ENCODE measurements at places on chromosomes 1 and 21.

DNA sequence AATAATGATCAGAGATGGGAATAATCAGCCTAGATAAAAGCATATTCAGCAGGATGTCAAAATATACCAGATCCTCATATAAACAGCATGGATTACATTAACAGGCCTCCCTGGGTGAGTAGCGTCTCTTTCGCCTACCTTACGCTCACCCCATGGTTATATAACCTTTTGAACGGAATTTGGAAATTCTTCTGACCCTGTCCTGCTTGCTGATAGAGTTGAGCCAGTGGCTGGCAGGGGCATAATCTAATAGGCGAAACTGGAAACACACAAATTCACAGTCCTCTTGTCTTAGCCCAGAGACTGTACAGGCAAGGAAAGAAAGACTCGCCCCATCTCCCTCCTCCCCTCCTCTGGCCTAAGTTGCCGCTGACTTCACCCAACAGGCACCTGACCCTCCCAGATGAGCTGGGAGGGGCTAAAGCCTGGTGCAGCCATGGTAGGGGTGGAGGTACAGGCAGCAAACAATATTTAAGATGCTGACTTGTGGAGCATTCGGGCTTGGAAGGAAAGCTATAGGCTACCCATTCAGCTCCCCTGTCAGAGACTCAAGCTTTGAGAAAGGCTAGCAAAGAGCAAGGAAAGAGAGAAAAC lies at the start of gene ANGPTL7:
ANGPTL7 (plus strand) TSS at position 498 of the 594 bp plus-strand sequence. CDS start 225 bp downstream, outside the sequence.
- DNase-seq, result no peak

DNA sequence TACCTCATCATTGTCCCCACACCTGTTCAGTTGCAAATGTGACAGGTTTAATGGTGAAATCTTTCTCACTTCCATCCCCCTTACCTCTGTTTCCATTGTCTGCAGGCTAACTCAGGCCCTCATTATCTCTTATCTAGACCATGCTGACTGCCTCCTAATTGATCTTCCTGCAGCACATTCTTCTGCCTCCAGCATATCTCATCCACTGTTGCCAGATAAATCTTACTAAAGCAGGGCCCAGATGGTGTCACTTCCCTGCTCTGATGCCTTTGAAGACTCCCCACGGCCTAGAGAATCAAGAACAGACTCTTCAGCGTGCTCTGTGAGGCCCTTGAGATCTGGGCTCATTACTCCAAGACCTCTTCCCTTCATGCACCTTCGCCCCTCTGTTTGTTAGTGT lies 230.1 kb downstream of the DUSP10 start:
- DNase-seq, result no peak

GRCh38 chr21:22211943-22212342 lies 1213.7 kb downstream of the NCAM2 start:
- no peak for DNase-seq

DNA sequence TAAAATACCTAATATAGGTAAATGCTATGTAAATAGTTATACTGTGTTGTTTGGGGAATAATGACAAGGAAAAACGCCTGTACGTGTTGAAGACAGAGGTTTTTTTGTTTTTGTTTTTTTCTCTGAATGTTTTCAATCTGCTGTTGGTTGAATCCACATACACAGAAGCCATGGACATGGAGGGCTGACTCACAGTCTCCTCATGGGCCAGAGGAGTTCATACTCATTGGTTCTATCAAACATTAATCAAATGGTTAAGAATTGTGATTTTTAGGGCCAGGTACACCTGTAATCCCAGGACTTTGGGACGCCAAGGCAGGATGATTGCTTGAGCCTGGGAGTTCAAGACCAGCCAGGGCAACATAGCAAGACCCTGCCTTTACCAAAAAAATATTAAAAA lies 20.5 kb downstream of the MIER1 start:
- DNase-seq, result no peak

DNA sequence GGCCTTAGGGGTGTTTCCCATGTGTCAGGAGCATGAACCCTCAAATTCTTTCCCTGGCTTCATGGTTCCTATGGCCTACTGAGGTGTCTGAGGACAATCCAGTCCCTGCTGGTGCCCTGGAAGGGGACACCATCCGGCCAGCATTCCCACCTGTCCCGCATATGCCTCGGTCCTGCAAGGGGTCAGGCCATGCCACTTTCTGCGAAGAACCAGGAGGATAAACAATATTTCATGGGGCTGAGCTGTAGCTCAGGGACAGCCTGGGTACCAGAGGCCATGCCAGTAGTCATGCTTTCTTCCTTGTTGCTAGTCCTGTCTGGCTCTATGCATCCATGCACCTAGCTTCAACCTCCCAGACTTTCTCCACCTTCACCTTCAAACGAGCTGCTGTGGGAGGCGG lies 123.6 kb downstream of the MRPS6 start:
- no peak for DNase-seq

GRCh38 chr1:164641353-164641730 lies 82.4 kb downstream of the PBX1 start:
- DNase-seq, result no peak

GRCh38 chr1:55860798-55861519 lies 645.8 kb upstream of the USP24 start:
- no peak for DNase-seq

DNA sequence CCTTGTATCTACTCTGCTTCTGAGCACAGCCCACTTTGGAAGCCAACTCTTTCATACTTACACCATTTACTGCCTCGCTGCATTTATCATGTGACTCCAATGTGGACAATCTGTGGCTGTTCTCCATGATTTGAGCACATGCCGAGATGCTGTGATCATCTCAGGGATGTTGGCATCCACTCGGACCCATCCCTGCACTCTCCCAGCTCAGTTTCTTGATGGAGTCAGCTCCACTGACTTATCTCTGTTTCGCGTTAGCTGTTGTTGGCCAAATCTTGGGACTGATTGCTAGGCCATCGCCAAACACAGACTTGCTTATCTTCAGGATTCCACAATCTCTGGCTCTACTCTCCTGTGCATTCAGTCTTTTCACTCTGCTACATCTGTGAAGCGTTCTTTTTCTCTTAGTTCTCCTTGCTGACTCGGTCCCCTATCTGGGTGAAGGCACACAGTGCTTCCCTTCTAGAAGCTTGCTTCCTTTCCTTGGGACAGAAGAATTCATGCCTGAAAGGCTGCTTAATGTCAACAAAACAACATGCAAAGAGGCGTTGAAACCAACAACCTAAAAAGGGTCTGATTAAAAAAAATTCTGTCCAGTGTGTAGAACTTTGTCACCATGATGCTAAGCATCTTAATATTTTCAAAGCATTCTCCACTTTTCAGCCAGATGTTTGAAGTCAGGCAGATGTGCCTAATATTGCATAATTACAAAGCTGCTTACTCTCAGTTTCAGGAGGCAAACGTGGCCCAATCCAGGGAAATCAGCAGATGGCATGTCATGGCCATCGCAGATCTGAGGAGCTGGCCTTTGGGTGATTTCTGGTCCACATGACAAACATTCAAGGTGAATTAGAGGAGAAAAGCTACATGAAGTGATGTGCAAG lies 120.7 kb downstream of the NGF start:
- no peak for DNase-seq

DNA sequence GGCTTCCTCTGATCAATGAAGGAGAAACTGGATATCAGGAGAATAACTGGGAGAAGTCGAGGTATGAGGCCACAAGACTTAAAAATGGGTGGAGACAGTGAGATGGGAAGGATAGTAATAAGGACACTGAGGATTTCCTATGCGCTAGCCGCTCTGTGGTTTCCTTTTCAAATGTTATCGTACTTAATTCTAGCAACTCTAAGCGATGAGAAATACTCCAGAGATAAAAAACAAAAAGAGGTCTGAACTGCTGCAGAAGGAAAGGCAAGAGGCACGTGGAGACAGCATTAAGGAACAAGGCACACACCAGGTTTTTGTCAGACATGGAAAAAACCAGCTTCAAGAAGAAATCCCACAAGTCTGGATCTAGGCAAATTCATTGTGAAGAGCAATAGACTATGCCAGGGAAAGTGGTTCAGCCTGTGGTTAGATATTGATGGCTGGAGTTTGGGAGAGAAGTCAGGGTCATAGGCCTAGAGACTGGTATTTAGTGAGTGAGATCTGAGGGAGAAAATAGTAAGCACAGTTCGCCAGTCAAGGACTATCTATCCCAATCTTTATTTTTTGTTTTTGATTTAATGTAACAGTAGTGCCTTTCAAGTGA lies 5.3 kb downstream of the CLCA2 start:
- DNase-seq, result no peak

- no peak for DNase-seq
These were observed 61.3 kb downstream of the TRIM11 start for GRCh38 chr1:228345201-228345930.

GRCh38 chr1:119617751-119618691 lies 30.0 kb downstream of the ZNF697 start:
- no peak for DNase-seq

DNA sequence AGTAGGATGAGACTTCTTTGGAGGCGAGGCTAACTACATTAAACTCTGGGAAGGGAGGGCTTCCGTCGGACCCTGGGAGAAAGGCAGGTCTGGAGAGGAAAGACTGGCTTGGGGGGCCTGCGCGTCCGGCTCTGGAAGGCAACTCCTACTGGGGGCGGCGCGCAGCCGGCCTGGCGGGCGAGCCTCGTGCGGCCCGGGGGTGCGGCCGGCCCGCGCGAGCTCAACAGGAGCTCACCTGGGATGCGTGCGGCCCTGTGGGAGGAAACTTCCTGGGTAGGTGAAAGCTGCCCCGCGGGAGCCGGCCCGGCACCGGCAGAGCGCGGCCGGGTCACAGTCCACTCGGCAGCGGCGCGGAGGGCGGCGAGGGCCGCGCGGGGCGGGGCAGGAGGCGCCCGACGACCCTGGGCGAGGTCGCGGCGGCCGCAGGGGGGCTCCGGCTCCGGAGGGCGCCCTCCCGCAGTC lies 449 bp downstream of the EPS15 start:
- DNase-seq, result peak; percentile 45

GRCh38 chr21:45791562-45792418 lies 148.3 kb downstream of the PCBP3 start:
- no peak for DNase-seq

- no peak for DNase-seq
These were observed 129.0 kb downstream of the APP start for GRCh38 chr21:26041431-26042180.
